ENCODE measurements at places on chromosomes 7 and 10.
A peak's percentile ranks its signal among the peaks of the same experiment; 100 is the strongest.

DNA sequence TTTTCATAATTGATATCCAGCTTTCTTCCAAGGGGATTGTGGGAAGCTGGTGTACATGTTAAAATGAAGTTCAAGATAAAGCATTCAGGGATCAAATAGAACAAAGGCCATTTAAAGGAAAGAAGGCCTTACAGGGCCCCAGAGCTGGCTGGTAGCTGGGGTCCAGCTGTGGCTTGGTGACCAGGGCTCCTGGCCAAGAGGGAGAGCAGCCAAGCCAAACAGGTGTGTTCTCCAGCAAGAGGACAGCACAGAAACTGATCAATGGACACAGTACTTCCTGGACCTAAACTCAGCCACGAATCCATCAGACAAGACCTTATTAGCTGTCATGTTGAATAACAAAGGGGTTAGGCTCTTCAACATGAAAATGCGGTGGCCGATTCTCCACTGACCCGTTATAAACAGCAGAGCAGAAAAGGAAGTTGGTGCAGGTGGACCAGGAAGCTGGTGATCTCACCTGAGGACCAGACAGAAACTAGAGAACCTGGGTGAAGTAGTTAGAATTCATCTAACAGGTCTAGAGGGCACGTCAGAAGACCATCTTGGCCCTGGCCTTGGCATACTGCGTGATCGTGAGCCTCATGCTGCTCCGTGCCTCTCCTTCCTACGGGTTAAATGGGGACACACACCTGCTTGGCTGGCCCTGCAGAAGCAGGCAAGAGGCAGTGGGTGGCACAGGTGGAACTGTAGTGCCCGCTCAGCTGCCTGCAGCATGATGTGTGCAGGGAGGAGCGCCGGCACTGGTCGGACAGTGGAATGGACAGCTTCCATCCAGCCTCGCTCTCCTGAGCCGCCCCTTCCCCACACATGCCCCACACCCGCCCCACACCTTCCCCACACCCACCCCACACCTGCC lies 53.8 kb downstream of the PARP12 start:
- DNase-seq = no peak

DNA sequence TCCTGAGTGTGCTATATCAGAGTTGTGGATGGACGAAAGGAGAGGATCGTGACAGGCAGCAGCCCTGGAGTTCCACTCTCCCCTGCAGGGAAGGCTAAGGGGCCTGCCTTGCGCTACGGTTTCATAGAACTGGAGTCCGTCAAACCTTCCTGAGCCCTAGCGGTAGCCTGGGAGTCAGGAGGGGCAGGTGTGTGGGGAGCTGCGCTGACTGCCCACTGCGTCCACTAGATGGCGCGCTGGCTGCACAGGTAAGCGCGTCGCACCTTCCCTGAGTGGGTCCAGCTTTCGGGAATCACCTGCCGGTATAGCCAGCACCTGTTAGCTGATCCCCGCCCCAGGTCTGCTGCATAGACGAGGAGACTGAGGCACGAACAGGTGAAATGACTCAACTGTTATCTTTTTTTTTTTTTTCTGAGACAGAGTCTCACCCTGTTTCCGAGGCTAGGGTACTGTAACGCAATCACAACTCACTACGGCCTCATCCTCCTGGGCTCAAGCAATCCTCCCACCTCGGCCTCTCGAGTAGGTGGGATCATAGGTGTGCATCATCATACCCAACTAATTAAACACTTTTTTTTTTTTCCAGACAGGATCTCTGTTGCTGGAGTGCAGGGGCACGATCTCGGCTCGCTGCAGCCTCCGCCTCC lies 20.2 kb upstream of the BAIAP2L1 start:
- peak; percentile 73 for DNase-seq

DNA sequence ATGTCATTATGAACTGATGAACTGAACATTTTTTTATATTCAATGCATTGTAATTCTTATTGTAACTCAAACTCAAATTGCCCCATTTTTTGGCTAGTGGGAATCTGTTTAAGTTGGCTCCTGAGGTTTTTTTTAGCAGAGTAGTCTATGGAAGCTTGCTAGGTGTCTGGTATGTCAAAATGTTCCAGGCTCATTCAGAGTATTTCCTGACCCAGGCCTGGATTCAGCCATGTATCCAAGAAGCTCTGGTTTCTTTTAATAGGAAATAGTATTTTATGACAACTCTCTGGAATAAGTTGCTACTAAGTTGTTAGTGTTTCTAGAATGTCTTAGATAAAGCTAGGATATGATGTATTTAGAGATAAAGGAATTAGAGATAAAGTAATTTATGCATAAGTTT lies 288.0 kb downstream of the ARL4A start:
- DNase-seq = no peak

DNA sequence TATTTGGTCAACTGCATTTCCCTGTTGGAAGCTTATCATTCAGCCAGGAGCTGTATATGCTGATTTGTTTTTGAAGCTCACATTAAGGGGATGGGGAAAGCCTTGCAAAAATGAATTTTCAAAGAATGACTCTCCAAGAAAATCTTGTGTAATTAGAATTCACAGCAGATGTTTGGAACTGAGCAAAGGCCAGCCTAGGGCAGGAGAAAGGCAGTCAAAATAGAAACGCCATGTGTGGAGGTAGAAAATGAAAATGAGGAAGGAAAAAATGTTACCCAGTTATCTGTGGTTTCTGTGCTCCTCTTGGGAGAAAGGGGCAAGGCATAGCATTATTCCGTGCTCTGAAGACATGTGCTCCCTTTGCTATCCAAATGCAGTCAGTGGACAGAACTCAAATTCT lies 93.5 kb downstream of the NRP1 start:
- DNase-seq = no peak

DNA sequence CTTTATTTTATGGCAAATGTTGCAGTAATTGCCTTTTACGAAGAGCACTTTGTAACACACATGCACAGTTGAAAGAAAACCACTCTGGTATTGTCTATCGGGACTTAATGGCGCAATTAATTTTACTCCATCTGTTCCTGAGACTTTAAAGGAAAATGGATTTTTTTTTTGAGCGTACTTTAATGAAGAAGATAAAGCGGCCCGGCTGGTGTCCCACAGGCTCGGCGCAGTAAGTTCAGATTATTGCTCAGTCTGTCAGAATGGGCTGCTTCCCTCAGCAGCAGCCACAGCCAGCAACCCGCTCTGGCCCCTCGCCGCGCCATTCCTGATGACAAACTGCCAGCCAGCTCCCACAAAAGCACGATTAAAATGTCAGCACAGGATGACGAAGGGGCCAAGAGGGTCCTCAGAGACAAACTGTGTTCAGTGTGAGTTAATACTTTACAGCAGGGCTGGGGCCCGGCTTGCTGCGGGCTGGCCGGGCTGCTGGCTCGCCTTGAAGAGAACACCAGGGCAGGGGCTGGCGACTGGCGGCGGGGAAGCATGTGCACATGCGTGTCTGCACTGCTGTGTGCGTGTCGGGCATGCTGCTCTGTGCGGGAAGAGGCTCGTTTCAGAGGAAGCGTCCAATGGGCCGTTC lies 501.0 kb upstream of the GALNT17 start:
- no peak for DNase-seq

DNA sequence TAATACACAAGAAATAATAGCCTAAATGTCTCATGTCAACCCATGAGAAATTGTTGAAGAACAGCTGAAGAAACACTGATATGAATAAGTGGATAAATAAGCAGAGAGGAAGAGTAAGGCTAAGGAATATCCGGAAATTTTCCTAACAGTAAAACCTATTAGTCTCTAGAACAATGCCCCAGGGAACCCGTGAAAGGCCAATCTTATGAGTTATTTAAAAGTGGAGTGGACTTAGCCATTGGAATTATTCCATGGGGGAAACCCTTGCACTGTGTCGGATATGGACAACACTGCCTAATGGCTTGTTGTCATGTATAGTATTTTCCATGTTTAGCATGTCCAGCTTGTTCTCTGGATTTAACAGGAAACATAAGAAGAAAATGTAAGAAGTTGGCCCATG lies 217.2 kb upstream of the PLXNA4 start:
- DNase-seq = no peak

- peak; percentile 44 for DNase-seq
Observed at GRCh38 chr7:30062587-30062986, 34.4 kb downstream of the PLEKHA8 start.

GRCh38 chr10:111479966-111480365 lies 403.1 kb downstream of the ADRA2A start:
- DNase-seq = no peak

- no peak for DNase-seq
Observed at GRCh38 chr7:133315332-133316040, 62.6 kb downstream of the EXOC4 start.

GRCh38 chr10:10392511-10392910 lies 625.2 kb upstream of the CELF2 start:
- DNase-seq = no peak

DNA sequence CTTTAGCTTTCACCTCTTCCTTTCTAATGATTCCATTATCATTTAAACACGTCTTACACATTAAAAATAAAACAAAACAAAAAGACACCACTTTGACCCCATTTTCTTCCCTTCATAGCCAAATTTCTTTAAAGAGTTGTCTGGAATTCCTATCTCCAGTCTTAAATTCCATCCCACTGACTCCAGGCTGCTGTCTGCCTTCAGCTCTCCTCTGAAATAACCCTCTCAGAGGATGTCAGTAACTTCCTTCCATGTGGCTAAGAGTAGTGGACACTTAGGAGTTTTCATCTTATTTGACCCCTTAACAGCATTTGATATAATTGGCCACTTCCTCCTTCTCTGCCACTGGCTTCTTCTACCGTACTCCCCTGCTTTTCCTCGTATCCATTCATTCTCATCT lies 69.6 kb upstream of the MKX start:
- no peak for DNase-seq

DNA sequence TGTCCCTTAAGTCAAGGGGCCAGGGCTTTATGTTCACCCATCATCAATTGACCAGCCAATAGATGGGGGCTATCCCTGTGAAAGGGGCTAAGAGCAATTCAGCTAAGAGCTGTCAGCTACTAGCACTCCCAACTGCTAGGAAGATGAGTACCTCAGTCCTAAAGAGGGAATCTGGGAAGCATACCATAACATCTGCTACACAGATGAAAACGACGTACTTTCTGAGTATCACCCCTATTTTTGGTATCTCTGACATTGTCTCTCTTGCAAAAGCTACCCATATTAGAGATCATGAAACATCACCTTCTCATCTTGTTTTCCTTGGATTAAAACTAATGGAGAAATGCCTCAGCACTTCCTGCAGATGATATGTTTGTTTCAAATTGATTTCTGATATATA lies 7.5 kb upstream of the SMNDC1 start:
- DNase-seq = no peak
